ENCODE measurements at places on chromosomes 11 and 22. TPM values are rescaled to one million over a fixed set of nuclear protein-coding genes. Genes with fewer than 3 reads are reported as not detected.

Gene PPME1
- total RNA-seq, result 86.8 TPM

Gene E2F8
- total RNA-seq, result 22.0 TPM

Gene HBG2
- not detected for total RNA-seq

GRCh38 chr11:15649371-15650104 is 534.8 kb downstream of the INSC start:
- H3K36me3 ChIP-seq, result no peaks in the 10 kb centered on the region
- peaks cover 42% of the 10 kb centered on the region for H3K4me1 ChIP-seq
- no peak overlapping the region for H3K27ac ChIP-seq
- DNase-seq, result no peak
- H3K27me3 ChIP-seq, result no peaks in the 10 kb centered on the region
- H3K4me3 ChIP-seq, result no peak overlapping the region

DNA sequence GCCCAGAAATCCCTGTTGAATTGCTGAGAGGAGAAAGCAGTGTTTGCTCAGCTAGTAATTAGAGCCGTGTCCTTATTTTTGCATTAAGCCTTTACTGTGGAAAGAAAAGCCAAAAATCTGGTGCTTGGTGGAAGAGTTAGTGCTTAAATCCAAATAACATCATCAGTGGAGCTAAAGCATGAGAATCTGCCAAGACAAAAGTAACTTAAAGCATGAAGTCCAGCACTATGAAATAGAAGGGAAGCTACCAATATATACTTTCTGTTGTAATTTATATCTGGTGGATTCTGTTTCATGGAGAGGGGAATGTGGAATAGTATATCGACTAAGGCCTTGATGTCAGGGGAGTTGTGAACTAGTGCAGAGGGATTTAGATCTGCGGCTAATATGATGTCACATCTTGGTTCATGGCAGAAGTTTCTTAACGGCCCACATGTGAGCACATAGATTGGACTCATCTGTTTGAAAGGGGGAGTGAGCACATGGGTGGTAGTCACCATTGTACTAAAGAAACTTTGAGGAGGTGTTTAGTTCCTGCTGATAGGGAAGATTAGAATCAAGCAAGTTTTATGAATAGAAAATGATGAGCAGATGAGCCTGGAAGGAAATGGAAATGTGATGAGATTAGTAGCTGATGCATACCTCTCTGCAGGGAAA is 224.4 kb upstream of the MTNR1B start:
- no peaks in the 10 kb centered on the region for H3K4me1 ChIP-seq
- no peak for DNase-seq
- H3K27me3 ChIP-seq, result no peaks in the 10 kb centered on the region
- H3K27ac ChIP-seq, result no peak overlapping the region
- H3K36me3 ChIP-seq, result no peaks in the 10 kb centered on the region
- no peak overlapping the region for H3K4me3 ChIP-seq

GRCh38 chr22:29308791-29309262 is 2.4 kb downstream of the GAS2L1 start:
- H3K36me3 ChIP-seq, result no peaks in the 10 kb centered on the region
- no peak overlapping the region for H3K4me3 ChIP-seq
- peaks cover 28% of the 10 kb centered on the region for H3K4me1 ChIP-seq
- H3K27me3 ChIP-seq, result no peaks in the 10 kb centered on the region
- no peak for DNase-seq

GRCh38 chr22:32255726-32256125 is 579 bp upstream of the SLC5A4 start:
- no peaks in the 10 kb centered on the region for H3K4me1 ChIP-seq
- H3K27me3 ChIP-seq, result peaks cover 78% of the 10 kb centered on the region
- DNase-seq, result no peak
- no peak overlapping the region for H3K4me3 ChIP-seq
- no peaks in the 10 kb centered on the region for H3K36me3 ChIP-seq

GRCh38 chr11:61125310-61125684 is 23.0 kb downstream of the CD5 start:
- DNase-seq, result no peak
- no peak overlapping the region for H3K27ac ChIP-seq
- H3K27me3 ChIP-seq, result no peaks in the 10 kb centered on the region
- H3K36me3 ChIP-seq, result no peaks in the 10 kb centered on the region
- H3K4me1 ChIP-seq, result peaks cover 25% of the 10 kb centered on the region

DNA sequence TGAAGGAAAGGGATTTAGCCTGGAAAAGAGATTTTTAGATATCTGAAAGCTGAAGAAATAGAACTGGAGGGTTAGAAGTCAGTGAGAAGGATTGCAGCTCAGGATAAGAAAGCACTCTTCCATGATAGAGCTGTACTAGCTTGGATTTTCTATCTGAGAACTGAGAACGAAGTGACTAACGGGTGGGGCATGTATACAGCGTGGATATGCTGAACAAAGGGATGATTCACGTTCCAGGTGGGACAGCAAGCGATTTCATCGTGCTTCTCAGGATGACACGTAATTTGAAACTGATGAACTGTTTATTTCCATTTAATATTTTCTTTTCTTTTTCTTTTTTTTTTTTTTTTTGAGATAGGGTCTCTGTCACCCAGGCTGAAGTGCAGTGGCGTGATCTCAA is 53.0 kb downstream of the GRAMD1B start:
- H3K27me3 ChIP-seq, result no peaks in the 10 kb centered on the region
- peak overlapping the region; percentile 50 for H3K27ac ChIP-seq
- H3K4me3 ChIP-seq, result no peak overlapping the region
- peaks cover 12% of the 10 kb centered on the region for H3K4me1 ChIP-seq

DNA sequence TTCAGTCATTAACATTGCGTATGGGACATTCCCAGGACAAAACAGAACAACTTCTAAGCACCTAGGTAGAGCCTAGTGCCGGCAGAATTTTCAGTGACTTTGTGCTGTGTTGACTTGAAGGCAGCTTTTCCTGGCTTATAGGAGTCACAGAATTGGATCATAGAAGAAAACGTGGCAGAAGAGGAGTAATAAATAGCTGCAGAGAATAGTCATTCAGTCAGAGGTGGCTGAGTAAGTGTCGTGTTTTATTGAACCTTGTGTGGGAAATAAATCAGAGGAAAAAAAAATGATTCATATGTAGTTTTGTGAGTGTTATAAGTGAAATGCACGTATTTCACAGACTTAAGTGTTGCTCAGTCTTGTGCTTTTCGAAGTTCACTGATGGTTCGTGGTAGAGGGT is 2.1 kb downstream of the BARX2 start:
- DNase-seq, result no peak
- H3K4me1 ChIP-seq, result peaks cover 33% of the 10 kb centered on the region
- peak overlapping the region; percentile 95 for H3K4me3 ChIP-seq
- H3K27me3 ChIP-seq, result 0 out of 2 replicates have a peak, but pooled peaks cover under 1% of the 10 kb centered on the region

- DNase-seq, result no peak
- no peak overlapping the region for H3K4me3 ChIP-seq
- H3K27ac ChIP-seq, result no peak overlapping the region
- no peaks in the 10 kb centered on the region for H3K36me3 ChIP-seq
- peaks cover 93% of the 10 kb centered on the region for H3K27me3 ChIP-seq
- no peaks in the 10 kb centered on the region for H3K4me1 ChIP-seq
These were observed 188.9 kb downstream of the ST3GAL4 start for GRCh38 chr11:126544108-126545056.

- peak overlapping the region; percentile 50 for H3K27ac ChIP-seq
- peak overlapping the region; percentile 68 for H3K4me3 ChIP-seq
- H3K27me3 ChIP-seq, result no peaks in the 10 kb centered on the region
- DNase-seq, result no peak
- peaks cover 36% of the 10 kb centered on the region for H3K4me1 ChIP-seq
- H3K36me3 ChIP-seq, result peaks cover 24% of the 10 kb centered on the region
These were observed 2.1 kb downstream of the EHD1 start for GRCh38 chr11:64876229-64876750.

DNA sequence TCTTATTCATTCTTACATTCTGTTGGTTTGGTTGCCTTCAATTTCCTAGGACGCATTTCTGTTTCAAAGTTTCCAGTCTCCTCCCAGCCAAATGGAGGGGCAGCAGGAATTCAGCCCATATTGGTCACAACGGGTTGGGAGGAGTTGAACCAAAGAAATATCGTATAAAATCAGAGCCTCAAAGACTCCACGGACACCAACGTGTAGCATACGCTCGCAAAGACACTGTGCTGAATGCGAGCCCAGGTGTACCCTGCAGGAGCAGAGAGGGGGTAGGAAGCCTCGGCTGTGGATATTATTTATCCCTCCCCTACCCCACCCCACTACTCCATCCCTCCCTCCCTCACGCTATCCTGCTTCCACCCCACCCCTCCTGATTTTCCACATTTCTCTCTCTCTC is 15.5 kb upstream of the CCND1 start:
- no peak for DNase-seq
- H3K4me1 ChIP-seq, result no peaks in the 10 kb centered on the region
- no peaks in the 10 kb centered on the region for H3K27me3 ChIP-seq
- no peak overlapping the region for H3K4me3 ChIP-seq

- H3K4me1 ChIP-seq, result no peaks in the 10 kb centered on the region
- no peaks in the 10 kb centered on the region for H3K36me3 ChIP-seq
- H3K4me3 ChIP-seq, result no peak overlapping the region
- no peak overlapping the region for H3K27ac ChIP-seq
- H3K27me3 ChIP-seq, result no peaks in the 10 kb centered on the region
These were observed 50.9 kb downstream of the ENDOD1 start for GRCh38 chr11:95140397-95141033.
